ENCODE measurements at places on chromosomes 13 and 19. TPM values are rescaled to one million over a fixed set of nuclear protein-coding genes. Genes with fewer than 3 reads are reported as not detected.
A peak's percentile ranks its signal among the peaks of the same experiment; 100 is the strongest.

Gene SOX1
- 0.51 TPM for total RNA-seq

Gene S1PR5
- total RNA-seq: not detected

Gene RTBDN
- not detected for total RNA-seq

Gene STOML3
- not detected for total RNA-seq

Gene EXOC3L2
- not detected for total RNA-seq

Gene KLF12
- total RNA-seq: 25.4 TPM

DNA sequence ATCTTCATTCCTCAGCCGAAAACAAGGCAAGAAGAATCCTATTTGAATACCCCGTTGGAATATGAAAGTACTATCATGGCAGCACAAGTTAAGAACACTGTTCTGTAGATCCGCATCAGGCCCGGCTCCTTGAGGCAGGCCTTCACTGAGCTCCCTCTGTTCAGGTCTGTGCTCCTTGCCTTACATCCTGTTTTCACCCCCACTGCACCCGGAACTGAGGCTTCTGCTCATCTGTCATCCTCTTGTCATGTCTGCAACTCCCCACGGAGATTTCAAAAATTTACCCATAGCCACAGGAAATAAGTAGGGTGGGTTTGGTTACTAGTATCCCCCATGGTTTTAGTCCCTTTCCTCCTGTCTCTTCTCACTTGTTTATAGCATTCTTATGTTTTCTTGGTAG is 861.9 kb downstream of the GPC5 start:
- no peak for DNase-seq

- no peak for DNase-seq
Observed at GRCh38 chr13:33583398-33583797, 234.6 kb upstream of the RFC3 start.

- DNase-seq: no peak
Observed at GRCh38 chr13:110399801-110400200, 92.7 kb downstream of the COL4A2 start.

- no peak for DNase-seq
Observed at GRCh38 chr13:79987323-79987722, 353.6 kb downstream of the SPRY2 start.

DNA sequence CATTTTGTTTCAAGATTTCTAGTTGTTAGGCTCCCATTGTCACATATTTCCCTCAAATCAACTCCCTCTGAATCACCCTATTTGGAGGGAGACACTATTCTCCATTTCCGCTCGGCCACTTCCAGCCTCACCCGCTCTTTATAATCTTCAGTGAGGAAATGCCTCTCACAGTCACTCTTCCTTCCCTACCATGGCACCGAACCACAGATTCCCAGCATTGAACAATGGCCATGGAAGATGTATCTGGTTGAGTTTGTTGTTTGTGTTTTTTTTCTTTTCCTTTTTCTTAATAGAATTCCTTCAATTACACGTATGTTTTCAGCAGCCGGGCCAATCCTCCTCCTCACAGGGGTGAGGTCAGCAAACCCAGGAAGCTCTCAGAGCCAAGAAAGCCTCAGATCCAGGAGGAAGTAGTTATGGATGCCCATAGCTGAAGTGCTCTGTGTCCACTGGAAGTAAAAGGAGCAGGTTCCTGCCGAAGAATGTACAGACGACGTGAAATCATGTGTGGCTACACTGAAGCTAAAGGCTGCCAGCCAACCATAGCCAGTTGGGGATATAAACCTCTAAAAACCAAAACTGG is 472.1 kb downstream of the FOXO1 start:
- DNase-seq: no peak

DNA sequence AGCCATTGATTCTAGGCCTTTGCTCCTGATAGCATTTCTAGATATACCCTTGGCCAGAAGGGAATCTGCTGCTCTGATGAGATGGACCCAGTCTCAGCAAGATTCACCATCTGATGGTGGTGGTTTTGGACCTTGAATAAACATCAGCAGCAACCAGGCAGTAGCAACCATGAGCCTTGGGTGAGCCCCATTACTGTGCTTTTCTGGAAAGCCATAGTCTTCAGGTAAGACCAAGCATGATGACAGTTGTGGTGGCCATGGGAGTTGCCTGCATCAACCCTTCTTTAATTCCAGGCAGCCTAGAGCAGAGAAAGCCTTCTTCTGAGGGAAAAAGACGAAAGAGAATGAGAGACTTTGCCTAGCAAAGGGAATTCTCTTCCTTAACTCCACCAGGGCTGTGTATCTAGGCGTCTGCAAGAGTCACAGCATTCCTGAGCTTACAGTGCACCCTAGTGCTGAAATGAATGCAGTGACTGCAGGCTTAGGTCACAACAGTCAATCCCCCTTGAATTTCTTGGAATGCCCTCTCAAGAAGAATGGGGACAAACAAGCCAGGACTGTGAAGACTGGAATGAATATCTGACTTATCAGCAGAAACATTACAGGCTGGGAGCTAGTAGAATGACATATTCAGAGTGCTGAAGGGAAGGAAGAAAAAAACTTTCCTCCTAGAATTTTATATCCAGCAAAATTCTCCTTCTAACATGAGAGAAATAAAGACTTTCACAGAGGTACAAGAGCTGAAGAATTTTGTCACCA is 942.4 kb upstream of the PCDH20 start:
- peak; percentile 24 for DNase-seq

DNA sequence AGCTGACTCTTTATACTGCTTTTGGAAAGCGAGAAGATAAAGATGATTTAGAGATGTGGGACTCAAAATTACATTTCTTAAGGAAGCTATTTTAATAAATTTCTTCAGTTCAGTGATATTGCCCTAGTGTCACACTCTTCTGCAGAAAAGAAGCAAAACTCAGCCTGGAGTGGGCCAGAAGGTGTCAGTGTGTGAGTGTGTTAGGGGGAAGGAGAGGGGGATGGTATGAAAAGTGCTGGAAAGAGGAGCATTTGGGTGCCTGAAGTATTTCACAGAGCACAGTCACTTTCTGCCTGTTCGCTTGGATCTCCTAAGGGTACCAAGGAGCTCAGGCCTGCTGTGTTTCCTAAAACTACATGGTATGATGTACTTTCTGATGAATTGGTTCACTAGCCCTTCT is 84.5 kb upstream of the FRY start:
- no peak for DNase-seq

- peak; percentile 38 for DNase-seq
Observed at GRCh38 chr13:74575729-74576125, 441.5 kb upstream of the KLF12 start.

GRCh38 chr13:67139551-67139950 is 90.6 kb downstream of the PCDH9 start:
- DNase-seq: no peak

DNA sequence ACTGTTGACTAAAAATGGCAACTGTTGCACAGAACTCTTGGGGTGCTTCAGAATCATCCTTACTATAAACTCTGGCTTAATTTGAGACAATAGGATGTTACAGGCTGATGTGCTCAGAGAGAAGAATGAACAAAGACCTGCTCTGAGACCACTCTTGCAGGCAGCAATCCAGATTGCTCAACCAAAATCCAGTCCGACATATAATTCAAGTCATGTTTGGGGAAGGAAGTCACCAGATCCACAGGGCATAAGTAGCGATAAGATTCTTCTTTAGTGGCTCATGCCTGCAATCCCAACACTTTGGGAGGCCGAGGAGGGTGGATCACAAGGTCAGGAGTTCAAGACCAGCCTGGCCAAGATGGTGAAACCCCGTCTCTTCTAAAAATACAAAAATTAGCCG is 20.6 kb downstream of the MTMR6 start:
- DNase-seq: no peak

DNA sequence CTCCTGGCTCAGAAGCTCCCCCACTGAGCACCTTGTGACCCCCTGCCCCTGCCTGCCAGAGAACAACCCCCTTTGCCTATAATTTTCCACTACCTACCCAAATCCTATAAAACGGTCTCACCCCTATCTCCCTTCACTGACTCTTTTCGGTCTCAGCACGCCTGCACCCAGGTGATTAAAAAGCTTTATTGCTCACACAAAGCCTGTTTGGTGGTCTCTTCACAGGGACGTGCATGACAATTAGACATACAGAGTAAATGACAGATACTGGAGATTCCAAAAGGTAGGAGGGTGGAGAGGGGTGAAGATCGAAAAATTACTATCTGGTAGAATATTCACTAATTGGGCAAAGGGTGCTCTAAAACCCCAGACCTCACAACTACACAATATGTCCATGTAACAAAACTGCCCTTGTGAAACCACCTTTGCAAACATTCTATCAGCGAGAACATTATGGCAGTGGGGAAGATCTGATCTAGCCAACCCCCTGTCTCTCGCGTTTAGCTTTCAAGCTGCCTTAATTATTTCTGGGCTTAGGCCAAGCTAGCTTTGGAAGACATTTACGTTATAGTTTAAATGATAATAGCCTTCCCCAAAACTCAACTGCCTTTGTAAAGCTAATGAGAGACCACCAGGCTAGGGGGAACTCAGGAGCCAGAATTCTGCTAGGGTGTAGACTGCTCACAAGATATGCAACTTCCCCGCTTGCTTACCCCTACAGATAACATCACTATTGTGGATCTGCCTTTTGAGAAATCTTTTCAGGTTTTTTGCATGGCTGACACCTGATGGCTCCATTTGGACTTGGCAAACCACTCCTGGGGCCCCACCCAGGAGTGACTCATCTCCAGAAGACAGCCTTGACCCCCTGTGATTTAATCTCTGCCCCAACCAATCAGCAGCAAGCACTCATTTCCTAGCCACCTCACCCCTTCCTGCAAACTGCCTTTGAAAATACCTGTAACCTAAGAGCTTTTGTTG is 1534.0 kb upstream of the SPRY2 start:
- DNase-seq: no peak

- no peak for DNase-seq
Observed at GRCh38 chr19:41844601-41845000, at the start of gene LYPD4. Gene LYPD4, minus strand, starts transcription at chr19:41844683. Its CDS starts 5,398 bp downstream, at chr19:41839285.

GRCh38 chr13:24353736-24354135 is 44.4 kb downstream of the C1QTNF9 start:
- no peak for DNase-seq

DNA sequence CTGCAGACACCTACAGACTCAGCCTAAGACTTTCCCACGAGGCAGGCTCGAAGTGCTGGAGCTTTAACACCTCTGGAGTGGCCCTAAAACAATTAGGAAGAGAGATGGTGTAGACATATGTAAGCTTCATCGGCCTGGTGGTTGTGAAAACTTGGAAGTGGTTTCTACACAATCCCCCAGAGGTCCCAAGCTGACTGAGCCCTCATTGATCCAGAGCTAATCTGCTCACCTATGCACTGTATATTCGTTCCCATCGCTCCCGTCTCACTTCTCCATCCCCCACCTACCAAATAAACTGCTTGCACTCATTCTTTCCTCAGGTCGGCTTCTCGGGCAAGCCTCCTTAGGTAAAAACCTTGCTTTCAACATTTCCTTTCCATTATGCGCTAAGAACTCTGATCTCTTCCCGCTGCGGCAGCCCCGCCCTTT is 767 bp upstream of the ZNF793 start:
- DNase-seq: no peak

- DNase-seq: no peak
Observed at GRCh38 chr13:105960326-105960725, 575.1 kb downstream of the EFNB2 start.

GRCh38 chr13:50847501-50847900 is 4.0 kb upstream of the DLEU7 start:
- DNase-seq: no peak

- DNase-seq: no peak
Observed at GRCh38 chr13:54402495-54402894, 1373.9 kb downstream of the OLFM4 start.

DNA sequence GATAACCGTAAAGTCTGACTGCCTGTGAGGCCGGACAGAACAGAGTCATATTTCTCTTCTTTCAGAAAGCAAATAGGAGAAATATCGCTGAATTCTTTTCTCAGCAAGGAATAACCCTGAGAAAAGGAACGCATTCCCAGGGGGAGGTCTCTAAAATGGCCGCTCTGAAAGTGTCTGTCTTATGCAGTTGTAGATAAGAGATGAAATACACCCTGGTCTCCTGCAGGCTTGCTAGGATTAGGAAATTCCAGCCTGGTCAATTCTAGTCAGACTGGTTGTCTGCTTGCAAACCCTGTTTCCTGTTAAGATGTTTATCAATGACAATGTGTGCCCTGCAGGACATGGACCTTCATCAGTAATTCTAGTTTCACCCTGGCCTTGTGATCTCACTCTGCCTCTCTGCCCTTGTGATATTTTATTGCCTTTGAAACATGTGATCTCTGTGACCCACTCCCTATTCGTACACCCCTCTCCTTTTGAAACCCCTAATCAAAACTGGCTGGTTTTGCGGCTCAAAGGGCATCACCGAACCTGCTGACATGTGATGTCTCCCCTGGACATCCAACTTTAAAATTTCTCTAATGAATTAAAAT is 934.8 kb upstream of the SPRY2 start:
- DNase-seq: no peak

DNA sequence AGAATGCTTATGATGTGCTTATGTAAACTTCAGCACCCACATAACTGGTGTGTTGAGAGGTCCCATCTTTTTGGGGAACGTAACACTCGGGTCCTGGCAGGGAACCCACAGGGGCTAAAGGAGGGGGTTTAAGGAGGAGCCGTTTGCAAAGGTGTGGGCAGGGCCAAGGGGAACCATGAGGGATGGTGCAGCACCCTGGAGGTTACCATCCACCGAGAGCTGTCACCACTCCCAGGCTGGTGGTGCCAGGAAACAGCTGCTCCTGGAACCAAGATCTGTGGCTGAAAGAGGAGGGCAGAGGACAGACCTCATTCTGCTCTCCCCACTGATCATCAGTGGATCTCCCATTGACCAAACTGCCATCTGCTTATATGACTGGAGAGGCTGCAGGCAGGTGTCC is 23.2 kb upstream of the CYP4F8 start:
- DNase-seq: no peak

DNA sequence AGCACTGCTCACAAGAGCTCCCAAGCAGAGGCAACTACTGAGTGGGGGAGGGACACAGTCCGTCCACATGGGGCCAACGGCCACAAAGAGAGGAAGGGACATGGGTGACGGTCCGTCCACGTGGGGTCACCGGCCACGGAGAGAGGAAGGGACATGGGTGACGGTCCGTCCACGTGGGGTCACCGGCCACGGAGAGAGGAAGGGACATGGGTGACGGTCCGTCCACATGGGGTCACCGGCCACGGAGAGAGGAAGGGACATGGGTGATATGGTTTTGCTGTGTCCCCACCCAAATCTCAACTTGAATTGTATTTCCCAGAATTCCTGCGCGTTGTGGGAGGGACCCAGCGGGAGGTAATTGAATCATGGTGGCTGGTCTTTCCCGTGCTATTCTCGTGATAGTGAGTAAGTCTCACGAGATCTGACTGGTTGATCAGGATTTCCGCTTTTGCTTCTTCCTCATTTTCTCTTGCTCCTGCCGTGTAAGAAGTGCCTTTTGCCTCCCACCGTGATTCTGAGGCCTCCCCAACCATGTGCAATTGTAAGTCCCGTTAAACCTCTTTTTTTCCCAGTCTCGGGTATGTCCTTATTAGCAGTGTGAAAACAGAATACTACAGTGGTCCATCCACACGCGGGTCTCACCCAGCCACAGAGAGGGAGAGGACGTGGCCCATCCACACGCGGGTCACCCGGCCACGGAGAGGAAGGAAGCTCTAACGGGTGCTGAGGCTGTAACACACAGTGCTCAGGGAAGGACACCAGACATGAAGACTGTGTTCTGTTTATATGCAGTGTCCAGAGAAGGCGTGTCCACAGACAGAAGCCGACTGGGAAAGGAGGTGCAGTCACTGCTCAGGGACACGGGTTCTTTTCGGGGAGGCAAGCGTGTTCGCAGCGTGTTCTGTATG is 48.5 kb downstream of the GAS6 start:
- DNase-seq: no peak
